ENCODE measurements at places on chromosomes 4 and X.
A peak's percentile ranks its signal among the peaks of the same experiment; 100 is the strongest.

- peak; percentile 6 for DNase-seq
Measured at GRCh38 chrX:23505531-23506303, 161.6 kb upstream of the PRDX4 start.

- peak; percentile 1 for DNase-seq
Measured at GRCh38 chr4:166128403-166128802, 255.4 kb downstream of the TLL1 start.

DNA sequence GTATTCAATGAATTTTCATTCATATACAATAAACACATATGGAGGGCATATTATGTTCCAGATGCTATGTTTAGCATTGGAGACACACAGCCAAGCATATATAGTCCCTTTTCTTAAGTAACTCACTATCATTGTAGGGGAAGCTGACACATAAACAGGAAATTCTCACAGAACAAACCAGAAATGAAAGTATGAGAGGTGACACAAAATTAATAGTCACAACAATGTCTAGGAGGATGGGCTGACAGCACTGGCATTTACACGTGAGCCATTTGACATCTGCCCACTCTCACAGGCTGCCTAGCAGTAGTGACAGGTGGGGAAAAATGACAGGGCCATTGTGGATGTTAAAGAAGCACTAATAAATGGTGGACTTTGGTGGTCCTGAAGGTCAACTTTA lies 2.6 kb upstream of the CNOT6L start:
- no peak for DNase-seq

- no peak for DNase-seq
Measured at GRCh38 chrX:97405031-97405660, 521.4 kb downstream of the RPA4 start.

DNA sequence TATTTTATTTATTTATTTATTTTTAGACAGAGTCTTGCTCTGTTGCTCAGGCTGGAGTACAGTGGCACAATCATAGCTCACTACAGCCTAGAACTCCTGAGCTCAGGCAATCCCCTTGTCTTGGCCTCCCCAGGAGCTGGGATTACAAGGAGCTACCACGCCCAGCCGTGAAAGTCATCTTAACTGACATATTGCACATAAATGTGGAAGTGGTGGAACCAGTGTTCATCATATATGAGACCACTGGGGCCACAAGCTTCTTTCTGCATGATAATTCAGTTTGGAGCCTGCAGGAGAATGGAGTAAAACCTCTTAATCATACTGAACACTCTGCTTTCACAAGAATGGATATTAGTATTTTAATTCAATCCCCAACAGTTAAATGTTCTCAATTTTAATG lies 12.5 kb upstream of the CTSO start:
- no peak for DNase-seq

DNA sequence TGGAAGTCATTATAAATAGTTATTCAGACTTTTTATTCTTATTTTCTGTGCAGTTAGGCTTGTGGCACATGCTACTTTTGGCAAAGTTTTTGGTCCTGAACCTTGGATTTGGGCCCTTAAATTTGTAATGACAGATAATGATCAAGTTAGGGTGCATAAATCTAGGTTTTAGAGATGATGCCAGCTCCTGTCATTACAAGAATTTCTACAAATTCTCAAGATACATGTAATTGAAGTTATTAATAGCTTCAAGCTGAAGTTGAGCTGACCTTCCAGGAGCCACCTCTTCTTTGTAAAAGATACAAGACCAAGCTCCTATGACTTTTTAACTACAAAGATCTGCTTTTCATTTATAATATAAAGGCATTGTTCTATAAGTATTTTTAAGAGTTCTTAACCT lies 255.6 kb upstream of the UGT8 start:
- DNase-seq: no peak

DNA sequence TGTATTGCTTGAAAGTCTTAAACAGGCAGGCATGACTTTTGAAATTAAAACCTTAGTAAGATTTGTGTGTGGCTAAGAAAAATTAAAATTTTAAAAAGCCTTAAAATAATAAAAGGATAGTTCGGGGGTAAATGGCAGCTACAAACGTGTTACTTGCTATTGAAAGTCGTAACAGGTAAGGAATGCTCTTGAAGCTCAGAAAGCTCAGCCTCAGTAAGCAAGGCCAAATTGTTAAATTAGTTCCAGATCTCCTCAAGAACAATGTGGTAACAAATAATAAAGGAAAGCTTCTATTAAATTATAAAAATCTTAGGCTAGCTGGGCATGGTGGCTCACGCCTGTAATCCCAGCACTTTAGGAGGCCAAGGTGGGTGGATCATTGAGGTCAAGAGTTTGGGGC lies 25.5 kb downstream of the PRMT9 start:
- no peak for DNase-seq

GRCh38 chrX:40931921-40932320 lies 153.3 kb upstream of the USP9X start:
- DNase-seq: peak; percentile 1

DNA sequence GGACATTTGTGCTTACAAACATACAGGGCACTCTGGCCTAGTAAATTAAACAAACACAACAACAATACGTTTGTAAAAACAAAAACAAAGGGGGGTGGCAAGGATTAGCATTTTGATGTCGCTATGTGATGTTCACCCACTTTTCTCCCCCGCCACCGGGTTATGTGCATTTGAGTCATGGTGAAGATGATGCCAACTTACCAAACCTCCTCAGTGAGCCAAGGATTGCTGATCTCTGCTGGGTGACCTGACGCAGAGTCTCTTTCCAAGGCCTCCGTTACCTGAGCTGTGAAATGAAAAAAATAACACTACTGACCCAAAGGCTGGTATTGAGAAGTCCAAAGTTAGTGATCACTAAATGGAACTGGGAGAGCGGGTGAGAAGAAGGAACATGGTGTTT lies 85.4 kb downstream of the RBM47 start:
- no peak for DNase-seq

GRCh38 chrX:71320126-71320525 lies 18.6 kb downstream of the ITGB1BP2 start:
- no peak for DNase-seq

DNA sequence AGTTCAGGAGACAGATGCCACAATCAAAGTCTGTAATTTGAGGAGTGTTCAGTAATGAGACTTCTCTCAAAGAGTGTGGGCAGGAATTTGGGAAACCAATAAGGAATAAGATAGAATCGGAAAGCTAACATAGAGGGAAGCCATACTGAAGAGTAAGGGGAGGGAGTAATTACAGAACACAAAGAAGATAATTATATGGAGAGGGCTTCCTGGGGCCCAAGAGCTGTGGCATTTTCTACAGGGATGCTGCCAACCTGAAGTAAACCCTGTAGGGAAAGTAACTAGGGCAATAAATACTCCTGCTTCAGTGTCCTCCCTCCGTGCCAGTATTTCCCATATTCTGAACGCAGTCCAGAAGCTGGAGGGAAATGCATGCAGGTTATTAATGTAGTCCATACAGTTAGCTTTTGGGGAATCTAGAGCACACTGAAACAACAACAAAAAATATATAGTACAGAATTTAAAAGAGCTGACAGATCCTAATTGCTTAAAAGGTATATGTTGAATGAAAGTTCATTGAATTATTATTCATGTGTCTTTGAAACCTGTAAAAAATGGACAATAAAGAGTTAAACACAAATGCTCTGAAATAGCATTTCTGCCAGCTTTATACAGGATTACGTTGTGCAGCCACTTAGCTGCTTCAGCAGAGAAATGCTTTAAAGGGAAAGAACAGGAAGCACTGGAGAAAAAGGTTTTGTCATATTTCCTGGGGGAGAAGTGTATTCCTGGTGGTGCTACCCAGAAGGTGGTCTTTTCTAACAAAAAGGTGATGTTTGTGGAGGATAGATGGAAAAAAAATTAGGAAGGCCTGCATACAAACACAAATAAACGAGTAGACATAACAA lies 48.0 kb downstream of the CXXC4 start:
- peak; percentile 26 for DNase-seq

GRCh38 chr4:986428-986878 lies 391 bp upstream of the IDUA start:
- no peak for DNase-seq

GRCh38 chrX:69150281-69150960 lies 14.8 kb downstream of the PJA1 start:
- no peak for DNase-seq

DNA sequence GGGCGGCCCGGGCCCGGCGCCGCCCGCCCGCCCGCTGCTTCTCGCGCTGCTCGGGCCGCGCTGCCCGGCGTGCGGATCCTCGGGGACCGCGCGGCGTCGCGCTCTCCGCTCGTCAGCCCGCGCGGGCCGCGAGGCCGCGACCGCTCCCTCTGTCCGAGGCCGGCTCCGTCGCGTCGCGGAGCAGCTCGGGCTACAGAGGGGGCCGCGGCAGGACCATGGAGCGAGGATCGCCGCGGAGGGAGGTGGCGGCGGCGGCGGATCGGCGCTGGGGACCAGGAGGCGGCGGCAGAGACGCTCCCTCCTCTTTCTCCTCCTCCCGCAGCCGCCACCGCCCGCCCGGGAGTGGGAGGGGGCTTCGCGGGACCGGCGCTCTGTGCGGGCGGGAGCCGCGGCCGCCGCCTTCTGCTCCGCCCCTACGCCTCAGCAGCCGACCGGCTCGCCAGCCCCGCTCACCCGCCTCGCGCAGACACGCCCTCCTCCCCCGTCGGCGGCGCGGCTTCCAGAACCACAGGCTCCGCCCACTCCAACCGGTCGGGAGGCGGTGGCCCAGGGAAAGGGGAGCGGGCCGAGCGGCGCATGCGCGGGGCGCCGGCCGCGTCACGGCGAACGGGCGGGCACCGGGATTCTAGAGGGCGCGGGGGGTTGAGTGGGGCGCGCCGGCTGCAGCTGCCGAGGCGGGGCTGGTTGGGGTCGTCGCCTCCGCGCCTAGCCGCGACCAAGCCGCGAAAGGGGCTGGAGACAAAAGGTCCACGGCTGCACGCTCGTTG lies at the start of gene CASK:
CASK (minus strand) TSS at position 344 of the 767 bp plus-strand sequence. CDS start 566 bp downstream, outside the sequence.
- DNase-seq: peak; percentile 96

GRCh38 chr4:123306769-123307168 lies 89.8 kb upstream of the SPRY1 start:
- no peak for DNase-seq

DNA sequence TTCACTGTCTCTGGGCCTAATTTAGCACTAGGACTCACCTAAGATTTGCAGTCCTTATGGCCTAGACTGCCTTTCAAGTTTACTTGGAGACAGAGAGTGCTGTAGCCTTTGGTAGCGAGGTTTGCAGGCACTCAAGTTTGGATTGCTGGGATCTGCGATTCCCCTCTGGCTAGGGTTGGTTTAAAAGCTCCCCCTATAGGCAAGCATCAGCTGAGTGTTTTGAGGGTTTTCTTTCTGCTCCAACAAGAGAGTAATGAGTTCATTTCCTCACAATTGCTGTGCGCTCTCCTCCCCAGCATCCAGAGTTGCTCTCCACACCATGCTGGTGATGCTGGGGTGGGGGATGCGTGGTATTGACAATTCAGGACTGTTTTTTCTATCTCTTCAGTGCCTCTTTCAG lies 206.9 kb downstream of the GLUD2 start:
- DNase-seq: peak; percentile 21

DNA sequence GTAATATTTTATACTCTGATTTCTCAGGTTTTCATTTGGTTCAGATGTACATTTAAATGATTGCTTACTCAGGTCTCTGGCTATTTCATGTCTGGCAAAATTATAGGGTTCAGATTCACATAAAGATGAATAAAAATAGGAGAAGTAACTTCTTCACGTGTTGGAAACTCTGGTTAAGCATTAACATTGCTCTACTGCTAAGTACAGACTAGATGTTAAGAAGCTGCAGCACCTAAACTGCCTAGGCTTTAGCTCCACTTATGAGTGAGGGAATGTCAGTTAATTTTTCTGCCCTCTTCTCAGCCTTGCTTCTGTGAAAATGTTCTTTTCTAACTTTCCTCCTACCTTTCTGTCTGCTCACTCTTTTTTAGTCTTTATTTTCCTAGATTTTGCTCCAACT lies 361.2 kb downstream of the ARAP2 start:
- no peak for DNase-seq

GRCh38 chrX:100194082-100194775 lies 215.8 kb downstream of the PCDH19 start:
- no peak for DNase-seq

GRCh38 chr4:172683021-172683420 lies 485.6 kb upstream of the GALNT7 start:
- DNase-seq: no peak

DNA sequence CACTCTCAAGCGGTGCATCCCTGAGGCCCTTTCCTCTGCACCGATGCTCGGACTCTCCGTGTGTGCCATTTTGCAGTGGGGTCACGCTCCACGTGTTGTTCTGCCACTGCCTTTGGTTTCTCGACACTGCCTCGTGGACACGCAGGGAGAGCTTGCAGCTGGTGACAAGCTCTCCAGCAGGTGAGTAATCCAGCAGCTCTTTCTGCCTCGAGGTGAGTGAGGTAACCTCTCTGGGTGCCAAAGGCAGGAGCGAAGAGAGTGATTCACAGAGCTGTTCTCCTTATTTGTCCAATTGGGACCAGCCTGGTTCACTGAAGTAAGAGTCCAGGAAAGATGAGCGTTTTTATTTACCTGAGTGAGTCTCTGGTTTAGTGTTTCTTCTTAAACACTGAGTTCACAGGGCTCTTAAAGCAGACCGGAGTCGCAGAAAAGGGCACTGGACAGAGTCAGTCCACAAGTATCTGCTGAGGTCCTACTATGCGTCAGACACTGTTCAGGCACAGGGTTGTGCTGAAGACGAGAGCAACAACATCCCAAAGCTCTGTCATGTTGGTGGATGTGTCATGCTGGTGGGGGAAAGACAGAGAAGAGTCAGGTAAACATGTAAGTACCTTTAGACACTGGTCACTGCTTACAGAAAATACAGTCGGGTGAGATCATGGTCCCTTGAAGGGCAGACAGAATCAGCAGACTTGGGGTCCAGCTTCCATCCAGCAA lies 61.8 kb downstream of the FHDC1 start:
- DNase-seq: no peak

GRCh38 chr4:6134612-6135220 lies 65.6 kb downstream of the JAKMIP1 start:
- DNase-seq: no peak

DNA sequence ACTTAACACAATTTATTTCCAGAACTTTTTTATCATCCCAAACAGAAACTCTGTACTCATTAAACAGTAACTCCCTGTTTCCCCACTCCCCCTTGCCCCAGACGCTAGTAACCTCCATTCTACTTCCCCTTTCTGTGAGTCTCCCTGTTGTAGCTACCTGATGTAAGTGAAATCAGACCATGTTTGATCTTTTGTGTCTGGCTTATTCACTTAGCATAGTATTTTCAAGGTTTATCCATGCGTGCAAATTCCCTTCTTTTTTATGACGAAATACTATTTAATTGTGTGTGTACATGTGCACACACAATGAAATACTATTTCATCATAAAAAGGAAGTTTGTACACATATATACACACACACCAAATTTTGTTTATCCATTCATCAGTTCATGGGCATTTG lies 5.2 kb downstream of the PKD2 start:
- no peak for DNase-seq

DNA sequence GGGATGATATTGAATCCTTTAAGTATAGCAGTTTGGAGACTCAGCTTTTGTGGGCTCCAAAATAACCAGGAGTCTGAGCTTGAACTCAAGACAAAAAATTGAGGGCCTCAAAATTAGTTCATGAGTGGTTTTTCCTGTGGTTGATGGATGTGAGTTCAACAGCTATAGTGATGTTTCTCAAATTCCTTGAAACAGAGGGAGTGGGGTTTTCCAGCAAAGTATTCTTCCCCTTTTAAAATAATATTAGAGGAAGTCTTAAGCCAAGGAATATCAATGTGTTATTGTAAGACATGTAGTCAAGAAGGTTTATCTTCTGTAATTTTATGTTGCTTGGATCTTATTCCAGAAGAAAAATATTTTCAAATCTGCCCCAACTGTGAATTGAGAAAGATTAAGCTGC lies 10.6 kb downstream of the OTC start:
- DNase-seq: no peak

- DNase-seq: no peak
Measured at GRCh38 chr4:170589597-170590191, 499.9 kb upstream of the AADAT start.

All from lung (tissue), 17 donors.